IPS-NIHi11 (cell line): ENCODE measurements at places on chromosomes 1 and 21.

GRCh38 chr1:234845097-234845660, 235.2 kb upstream of the IRF2BP2 start:
- no peak for DNase-seq

GRCh38 chr1:115068826-115069585, 20.3 kb downstream of the TSPAN2 start:
- DNase-seq, result no peak

- DNase-seq, result peak; percentile 78
Measured at GRCh38 chr1:67532452-67533216, 102.4 kb upstream of the SERBP1 start.

- DNase-seq, result no peak
Measured at GRCh38 chr1:166304131-166304530, 137.3 kb upstream of the FAM78B start.

DNA sequence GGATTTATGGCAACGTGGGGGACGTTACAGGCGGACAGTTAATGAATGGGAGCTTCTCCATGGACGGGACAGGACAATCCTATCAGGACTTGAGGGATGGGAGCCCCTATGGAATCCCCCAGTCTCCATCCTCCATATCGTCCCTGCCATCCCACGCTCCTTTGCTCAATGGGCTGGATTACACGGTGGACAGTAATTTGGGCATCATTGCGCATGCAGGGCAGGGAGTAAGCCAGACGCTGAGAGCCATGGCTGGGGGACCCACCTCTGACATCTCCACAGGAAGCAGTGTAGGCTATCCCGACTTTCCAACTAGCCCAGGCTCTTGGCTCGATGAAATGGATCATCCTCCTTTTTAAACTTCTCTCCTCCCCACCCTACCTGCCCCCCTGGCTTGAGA, 44.2 kb downstream of the LHX4 start:
- no peak for DNase-seq

DNA sequence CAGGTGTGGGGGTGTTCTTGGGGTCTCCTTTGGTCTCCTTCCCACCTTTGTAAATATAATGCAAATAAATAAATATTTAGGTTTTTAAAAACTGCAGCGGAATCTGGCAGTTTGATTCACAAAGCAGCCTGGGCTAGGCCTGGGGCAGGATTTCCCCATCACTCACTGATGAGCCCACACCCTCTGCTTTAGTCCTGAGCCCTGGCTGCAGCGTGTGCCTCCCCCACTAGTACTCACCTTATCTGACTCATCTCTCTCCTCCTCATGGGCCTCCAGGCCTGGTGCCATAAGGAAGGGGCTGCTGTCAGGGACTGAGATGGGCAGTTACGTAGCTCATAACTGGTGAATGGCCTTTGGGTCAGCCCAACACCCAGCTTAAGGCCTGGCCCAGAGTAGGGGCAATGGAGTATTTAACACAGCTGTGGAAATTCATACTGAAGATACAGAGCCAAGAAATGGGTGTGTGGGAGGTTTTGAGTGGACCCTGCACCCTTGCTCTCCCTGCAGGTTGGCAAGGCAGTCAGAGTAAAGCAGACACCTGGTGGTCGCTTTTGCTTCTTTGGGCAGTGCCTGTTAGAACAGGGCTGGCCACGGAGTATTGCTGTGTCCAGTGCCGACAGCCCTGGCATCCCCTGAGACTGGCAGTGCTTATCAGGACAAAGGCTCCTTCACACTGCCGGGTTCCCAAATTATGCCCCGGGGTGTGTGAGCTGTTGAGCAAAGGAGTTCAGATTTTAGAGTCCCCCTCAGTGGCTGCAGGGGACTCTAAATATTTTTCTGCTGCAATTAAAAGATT, 39.7 kb downstream of the AZIN2 start:
- DNase-seq, result no peak

GRCh38 chr1:43764581-43764980, 57.2 kb downstream of the ST3GAL3 start:
- DNase-seq, result no peak

DNA sequence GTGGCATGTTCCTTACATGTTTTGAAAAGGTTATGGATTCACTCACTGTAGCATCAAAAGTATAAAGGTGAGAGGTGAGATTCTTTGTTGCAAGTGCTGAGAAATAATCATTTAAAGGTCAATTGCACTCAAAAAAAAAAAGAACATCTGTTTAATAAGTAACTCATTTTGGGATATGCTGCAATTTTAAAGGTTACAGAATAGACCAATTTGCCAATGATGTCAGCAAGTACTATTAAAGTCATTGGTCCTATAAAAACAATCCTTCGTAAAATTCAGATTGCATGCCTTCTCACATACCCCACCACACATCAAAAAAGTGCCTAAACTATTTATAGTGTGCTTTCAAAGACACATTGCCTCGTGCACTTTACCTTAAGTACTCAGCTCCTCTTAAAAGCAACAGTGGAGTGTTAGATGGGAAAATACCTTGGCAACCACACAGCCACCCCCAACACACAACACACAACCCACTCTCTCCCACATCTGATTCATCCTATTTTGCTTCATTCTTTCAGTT, 218.2 kb upstream of the ADGRL2 start:
- no peak for DNase-seq

- DNase-seq, result no peak
Measured at GRCh38 chr1:209880031-209880430, 52.3 kb downstream of the UTP25 start.

DNA sequence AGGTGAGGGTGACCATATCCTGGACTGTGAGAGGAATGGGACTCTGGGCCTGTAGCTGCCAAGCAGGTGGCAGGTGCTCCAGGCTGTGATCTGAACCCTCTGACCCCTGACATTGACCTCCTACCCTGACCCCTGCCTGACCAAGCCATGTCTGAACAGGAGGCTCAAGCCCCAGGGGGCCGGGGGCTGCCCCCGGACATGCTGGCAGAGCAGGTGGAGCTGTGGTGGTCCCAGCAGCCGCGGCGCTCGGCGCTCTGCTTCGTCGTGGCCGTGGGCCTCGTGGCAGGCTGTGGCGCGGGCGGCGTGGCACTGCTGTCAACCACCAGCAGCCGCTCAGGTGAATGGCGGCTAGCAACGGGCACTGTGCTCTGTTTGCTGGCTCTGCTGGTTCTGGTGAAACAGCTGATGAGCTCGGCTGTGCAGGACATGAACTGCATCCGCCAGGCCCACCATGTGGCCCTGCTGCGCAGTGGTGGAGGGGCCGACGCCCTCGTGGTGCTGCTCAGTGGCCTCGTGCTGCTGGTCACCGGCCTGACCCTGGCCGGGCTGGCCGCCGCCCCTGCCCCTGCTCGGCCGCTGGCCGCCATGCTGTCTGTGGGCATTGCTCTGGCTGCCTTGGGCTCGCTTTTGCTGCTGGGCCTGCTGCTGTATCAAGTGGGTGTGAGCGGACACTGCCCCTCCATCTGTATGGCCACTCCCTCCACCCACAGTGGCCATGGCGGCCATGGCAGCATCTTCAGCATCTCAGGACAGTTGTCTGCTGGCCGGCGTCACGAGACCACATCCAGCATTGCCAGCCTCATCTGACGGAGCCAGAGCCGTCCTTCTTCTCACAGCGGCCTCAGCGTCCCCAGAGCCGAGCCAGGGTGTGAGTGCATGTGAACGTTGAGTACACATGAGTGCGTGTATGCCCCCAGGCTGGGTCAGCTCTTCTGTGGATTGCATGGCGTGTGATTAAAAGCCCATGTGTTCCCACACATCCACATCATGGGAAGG, 3.1 kb downstream of the TMEM125 start:
- no peak for DNase-seq
